ENCODE measurements at places on chromosomes 7 and 10.
A peak's percentile ranks its signal among the peaks of the same experiment; 100 is the strongest.

- no peak for DNase-seq
Measured at GRCh38 chr7:91358303-91358702, 94.1 kb downstream of the FZD1 start.

- DNase-seq: no peak
Measured at GRCh38 chr7:128827971-128828711, 2.1 kb upstream of the FLNC start.

GRCh38 chr10:25758041-25758457, 176.0 kb upstream of the MYO3A start:
- no peak for DNase-seq

GRCh38 chr10:86357041-86357440, 9.6 kb downstream of the GRID1 start:
- DNase-seq: no peak

GRCh38 chr7:113404245-113404644, 285.9 kb upstream of the SMIM30 start:
- DNase-seq: no peak

DNA sequence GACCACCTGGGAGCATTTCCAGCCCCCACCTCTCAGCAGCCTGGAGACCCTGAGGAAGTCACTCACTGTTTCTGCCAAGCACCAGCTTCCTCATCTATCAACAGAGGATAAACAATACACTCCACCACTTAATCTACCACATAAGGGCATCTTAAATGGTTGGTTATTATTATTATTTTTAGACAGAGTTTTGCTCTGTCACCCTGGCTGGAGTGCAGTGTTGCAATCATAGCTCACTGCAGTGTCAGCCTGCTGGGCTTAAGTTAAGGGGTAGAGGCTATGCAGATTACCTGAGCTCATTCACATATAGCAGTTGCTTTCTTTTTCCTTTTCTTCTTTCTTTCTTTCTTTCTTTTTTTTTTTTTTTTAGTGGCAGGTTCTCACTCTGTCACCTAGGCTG, 59.5 kb upstream of the ELN start:
- DNase-seq: no peak

- no peak for DNase-seq
Measured at GRCh38 chr7:90726623-90727022, 130.5 kb downstream of the CDK14 start.

DNA sequence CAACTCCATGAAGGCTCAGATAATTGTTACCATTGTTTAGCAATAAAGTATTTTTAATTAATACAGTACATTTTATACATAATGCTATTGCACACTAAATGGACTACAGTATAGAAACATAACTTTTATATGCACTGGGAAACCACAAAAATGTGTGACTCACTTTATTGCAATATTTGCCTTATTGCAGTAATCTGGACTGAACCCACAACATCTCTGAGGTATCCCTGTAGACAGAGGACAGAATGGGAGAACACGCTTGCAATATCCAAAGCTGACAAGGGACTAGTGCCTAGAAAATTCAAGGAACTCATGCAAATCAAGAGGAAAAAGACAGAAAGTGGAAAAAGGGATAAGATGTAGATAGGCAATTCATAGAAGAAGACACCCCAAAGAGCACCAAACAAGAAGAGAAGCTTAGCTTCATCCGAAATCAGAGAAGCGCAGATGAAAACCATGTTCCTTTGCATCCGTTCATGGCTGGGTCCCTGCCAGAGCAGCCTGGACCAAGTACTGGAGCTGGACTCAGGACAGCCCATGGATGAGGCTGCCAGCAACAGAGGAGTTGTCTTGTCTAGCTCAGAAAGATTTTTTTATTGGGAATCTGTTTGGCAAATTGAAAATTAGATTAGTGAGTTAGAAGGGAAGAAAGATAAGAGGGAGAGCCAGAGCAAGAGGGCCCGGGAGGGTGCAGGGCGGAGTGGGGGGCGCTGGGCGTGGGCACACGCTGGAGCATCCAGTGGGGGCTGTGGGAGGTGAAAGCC, 16.0 kb upstream of the GALNTL5 start:
- no peak for DNase-seq

DNA sequence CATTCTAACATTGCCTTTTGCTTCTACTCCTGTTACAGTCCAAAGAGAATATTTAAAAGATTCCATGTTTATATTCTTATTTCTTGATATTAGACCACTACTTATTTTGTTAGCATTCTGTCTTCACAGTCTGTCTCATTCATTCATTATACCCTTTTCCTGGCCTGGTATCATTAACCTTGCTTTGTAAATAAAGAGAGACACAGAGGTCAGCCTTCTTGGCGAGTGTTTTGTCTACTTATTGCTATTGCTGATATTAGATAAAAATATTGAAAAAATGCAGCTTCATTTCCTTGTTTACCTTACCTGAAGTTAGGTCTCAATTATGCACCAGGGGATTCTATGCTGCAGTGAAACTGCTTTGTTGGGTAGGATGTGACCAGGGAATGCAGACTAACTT, 179.2 kb downstream of the NXPH1 start:
- no peak for DNase-seq

- no peak for DNase-seq
Measured at GRCh38 chr7:27526611-27527347, 135.9 kb downstream of the HIBADH start.

DNA sequence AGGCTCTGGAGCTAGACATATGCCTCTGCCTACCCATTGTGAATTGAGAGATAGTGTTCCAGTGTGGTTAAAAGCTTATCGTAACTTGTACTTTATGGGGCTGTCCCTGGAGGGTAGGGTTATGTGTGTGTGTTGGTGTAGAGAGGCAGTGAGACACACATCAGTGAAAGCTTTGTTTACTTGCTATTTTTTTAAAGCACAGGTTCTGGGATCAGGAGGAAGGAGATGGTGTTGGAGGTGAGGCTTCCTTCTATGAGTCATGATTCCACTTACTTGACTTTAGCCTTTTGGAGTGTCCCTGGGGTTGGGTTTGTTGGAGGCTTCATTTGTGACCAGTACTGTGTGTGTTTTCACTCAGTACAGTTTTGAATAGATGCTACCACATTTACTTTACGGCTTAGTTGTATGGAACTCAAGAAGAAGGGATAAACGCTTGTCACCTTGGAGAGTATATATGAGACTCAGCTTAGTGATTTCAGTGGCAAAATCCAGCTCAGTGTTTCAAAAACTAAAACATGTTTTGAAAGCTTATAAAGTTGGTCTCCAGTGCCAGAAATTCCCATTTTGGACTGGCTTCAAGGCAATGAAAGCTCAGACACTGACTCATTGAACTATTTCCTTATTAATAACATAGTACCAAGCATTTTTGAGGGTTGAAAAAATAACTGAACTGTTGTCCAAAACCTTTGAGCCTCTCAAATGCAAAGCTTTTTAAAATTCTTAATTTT, 106.2 kb downstream of the PLXDC2 start:
- DNase-seq: no peak

GRCh38 chr7:121160150-121161008, 168.4 kb upstream of the WNT16 start:
- DNase-seq: no peak

GRCh38 chr10:5743736-5744135, 59.1 kb downstream of the TASOR2 start:
- DNase-seq: no peak

- peak; percentile 5 for DNase-seq
Measured at GRCh38 chr10:98664329-98665042, 217.8 kb upstream of the HPS1 start.

- no peak for DNase-seq
Measured at GRCh38 chr10:81303656-81304055, 571.3 kb upstream of the NRG3 start.

DNA sequence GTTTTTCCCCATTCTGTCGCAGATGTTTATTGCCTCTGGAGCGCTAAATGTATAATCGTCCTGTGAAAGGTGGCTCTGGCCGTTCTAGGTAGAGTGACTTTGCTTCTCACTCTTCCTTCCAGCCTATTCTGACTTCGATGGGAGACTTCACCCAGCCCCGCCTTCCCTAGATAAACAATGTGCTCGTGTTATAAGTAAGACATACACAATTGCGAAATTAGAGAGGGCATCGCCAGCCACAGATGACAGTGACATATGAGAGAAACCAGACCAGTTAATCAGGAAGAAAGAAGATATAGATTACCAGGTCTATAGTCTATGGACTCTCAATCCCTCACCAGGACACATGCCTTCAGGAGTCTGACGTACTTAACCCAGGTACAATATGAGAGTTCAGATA, 1050.5 kb upstream of the AUTS2 start:
- no peak for DNase-seq

DNA sequence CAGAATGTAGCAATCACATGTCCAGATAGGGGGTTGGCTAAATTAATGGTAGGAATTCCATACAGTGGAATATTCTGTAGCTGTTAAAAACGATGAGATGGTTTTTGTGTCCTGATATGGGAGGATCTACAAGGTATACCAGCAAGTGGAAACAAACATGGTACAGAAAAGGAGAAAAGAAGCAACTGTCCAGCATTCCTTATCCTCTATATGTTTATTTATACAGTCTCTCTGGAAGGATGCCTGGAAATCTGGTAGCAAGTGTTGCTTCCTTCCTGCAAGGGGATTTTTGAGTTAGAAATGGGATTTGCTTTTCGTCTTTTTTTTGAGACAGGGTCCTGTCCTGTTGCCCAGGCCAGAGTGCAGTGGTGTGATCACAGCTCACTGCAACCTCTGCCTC, 19.3 kb downstream of the IL15RA start:
- no peak for DNase-seq

DNA sequence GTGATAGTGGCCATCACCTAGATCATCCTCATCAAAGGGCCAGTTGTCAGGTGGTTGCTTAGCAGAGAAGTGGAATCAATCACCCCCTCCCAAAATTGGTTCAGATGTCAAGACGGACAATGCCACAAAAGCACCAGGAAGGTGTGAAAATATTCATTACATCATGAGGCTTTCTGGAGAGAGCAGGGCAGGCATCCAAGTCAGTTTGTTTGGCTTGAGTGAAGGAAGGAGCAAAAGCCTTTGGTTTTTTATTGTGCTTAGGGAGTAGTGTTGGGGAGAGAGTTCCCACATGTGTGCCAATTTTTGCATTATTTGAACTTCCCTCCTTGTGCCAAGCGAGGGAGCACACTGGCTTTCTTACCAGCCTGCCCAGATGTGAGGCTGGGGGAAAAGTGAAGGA, 1082.9 kb downstream of the LRMDA start:
- DNase-seq: no peak

GRCh38 chr10:128422999-128423398, 296.8 kb upstream of the MKI67 start:
- DNase-seq: no peak

- DNase-seq: no peak
Measured at GRCh38 chr7:148163246-148163645, 427.3 kb upstream of the C7orf33 start.

- DNase-seq: no peak
Measured at GRCh38 chr10:119518936-119519335, 23.6 kb downstream of the RGS10 start.

DNA sequence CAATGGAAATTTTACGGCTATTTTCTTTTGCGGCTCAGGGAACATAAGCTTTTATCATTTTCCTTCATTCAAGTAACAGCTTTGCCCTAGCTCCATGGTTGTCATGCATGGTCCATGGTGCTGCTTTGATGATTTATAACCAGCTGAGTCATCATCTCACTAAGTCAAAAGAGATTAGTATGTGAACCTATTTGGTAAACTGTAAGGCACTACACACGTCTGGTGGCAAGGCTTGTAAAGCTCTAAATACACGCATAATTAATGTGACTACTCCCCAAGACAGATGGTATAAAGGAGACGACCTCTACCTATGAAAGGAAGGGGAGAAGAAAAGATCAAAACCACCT, 340.2 kb downstream of the KCNMA1 start:
- DNase-seq: no peak

DNA sequence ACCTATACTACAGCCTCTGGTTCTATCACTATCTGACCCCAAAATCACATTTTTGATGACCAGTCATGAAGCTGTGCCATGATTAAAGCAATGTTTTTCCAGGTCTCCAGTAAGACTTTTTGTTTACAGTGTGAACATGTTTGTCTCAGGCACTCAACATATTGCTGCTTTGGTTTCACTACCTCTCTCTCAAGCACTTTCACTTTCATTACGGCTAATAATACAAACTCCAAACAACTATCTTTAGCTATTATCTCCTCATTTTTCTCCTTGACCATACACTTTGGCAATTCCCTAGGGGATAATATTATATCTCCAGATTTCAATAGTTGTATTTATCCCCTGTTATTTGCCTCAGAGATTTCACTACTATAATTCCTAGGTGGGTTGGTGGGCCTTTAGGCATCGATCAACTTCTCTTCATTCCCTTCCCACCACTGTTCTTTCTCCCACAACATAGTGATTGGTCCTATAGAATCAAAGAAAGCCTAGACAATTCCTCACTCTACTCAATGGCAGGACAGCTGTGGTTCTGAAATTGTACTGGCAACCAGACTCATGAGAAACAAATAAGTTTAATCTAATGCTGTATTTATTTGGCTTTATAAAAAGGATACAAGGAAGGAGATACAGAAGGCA, 261.4 kb upstream of the ZWINT start:
- no peak for DNase-seq

GRCh38 chr10:89537364-89537763, 2.0 kb upstream of the SLC16A12 start:
- no peak for DNase-seq

- DNase-seq: no peak
Measured at GRCh38 chr7:52685333-52685732, 350.1 kb upstream of the POM121L12 start.

GRCh38 chr7:38558761-38559345, 72.3 kb downstream of the AMPH start:
- no peak for DNase-seq

GRCh38 chr7:133853706-133854276, 273.3 kb upstream of the LRGUK start:
- no peak for DNase-seq

DNA sequence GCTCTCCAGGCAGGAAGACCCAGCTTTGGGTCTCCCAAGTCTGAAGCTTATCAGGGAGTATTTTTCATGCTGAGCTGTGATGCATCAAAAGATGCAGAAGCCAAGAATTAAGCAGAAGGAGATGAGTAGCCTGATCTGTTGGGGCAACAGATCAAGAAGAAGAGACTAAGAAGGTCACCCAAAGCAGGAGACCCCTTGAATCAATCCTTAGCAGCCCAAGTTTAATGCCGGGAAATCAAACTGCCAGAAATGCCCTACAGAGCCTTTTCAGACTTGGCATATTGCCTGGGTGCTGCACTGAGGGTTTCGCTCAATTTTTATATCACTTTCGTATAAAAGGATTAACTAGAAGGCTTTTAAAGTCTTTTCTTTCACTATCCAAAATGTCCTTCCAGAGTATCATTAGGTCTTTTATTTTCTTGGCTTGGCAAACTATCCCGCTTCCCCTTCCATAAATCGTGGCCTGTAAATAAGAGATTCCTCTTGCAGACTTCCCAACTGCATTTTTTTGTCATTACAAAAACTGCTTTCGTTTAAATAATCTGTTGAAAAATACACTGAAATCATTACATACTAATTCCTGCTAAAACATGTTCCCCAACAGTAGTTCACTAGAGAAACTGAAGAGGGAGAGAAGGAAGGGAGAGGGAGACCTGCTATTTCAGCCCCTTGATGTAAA, 49.0 kb upstream of the STK17A start:
- DNase-seq: no peak

DNA sequence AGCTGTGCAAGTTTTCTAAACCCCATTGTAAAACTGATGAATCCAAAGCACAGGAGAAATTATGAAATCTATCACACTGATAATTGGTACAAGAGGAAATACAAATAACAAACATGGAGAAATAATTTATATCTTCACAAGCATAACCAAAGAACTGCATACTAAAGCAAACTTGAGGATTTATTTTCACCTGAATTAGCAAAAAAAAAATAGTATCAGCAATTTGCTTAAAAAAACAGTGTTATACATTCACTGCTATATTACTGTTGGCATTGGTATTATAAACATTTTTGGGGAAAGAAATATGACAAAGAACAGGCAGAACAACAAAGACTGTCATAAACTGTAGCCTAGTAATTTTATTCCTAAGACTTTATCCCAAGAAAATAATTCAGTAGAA, 230.8 kb upstream of the NRP1 start:
- DNase-seq: no peak

Data from CMK (cell line).